ENCODE measurements at places on chromosomes 5 and 9. TPM values are rescaled to one million over a fixed set of nuclear protein-coding genes. Genes with fewer than 3 reads are reported as not detected.

GRCh38 chr9:28853477-28853876, 1280.2 kb upstream of the C9orf72 start:
- no peak overlapping the region for H3K27ac ChIP-seq
- H3K36me3 ChIP-seq, result no peaks in the 10 kb centered on the region
- no peaks in the 10 kb centered on the region for H3K27me3 ChIP-seq
- H3K4me3 ChIP-seq, result no peak overlapping the region
- H3K4me1 ChIP-seq, result no peaks in the 10 kb centered on the region

- H3K36me3 ChIP-seq, result no peaks in the 10 kb centered on the region
- H3K27me3 ChIP-seq, result no peaks in the 10 kb centered on the region
- H3K4me3 ChIP-seq, result no peak overlapping the region
These were observed 122.9 kb downstream of the CAVIN4 start for GRCh38 chr9:100700689-100701318.

GRCh38 chr5:3155046-3155445, 403.6 kb upstream of the IRX2 start:
- H3K36me3 ChIP-seq, result no peaks in the 10 kb centered on the region
- H3K4me1 ChIP-seq, result no peaks in the 10 kb centered on the region
- DNase-seq, result no peak
- no peaks in the 10 kb centered on the region for H3K27me3 ChIP-seq
- H3K4me3 ChIP-seq, result no peak overlapping the region
- H3K27ac ChIP-seq, result no peak overlapping the region

DNA sequence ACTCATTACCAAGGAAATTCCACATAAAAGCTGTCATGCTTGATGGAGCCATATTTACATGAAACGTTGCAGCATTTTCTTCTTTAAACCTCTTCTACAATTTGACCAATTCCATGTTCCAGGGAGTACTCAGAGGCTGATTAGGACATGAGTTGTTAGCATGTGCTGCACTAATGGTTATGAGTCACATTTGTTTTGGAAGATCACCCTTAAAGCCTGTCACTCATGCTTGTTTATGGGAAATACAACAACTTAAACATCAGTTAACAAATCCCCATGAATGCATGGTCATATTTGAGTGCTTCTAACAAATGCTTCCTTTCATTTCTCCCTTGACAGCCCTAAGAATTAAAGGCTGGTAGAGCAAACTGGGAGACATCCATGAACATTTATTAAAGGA, 156.1 kb downstream of the GHR start:
- no peak overlapping the region for H3K4me3 ChIP-seq
- H3K36me3 ChIP-seq, result no peaks in the 10 kb centered on the region
- peaks cover 1% of the 10 kb centered on the region for H3K4me1 ChIP-seq
- no peak for DNase-seq
- no peak overlapping the region for H3K27ac ChIP-seq
- H3K27me3 ChIP-seq, result no peaks in the 10 kb centered on the region

- no peaks in the 10 kb centered on the region for H3K36me3 ChIP-seq
- DNase-seq, result no peak
- no peaks in the 10 kb centered on the region for H3K27me3 ChIP-seq
- H3K27ac ChIP-seq, result no peak overlapping the region
These were observed 651.5 kb upstream of the RIOK2 start for GRCh38 chr5:97834561-97834960.

DNA sequence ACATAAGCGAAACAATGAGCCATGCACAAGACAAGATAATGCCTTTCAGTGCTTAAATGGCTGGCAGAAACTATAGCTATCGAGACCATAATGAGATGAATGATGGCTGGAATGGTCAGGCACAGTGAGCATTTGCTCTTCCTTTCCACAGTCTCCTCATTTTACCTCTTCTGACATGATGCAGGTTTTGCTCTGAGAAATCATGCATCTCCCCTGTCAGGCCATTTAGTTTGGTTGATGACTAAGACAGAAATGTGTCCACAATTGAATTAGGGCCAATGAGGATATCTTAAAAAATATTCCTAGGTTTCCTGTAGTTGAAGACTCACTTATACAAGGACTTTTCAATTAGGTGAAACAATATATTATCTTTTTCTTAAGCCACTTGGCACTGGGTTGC, 475.1 kb downstream of the TMEM232 start:
- no peak overlapping the region for H3K4me3 ChIP-seq
- H3K27ac ChIP-seq, result no peak overlapping the region
- no peaks in the 10 kb centered on the region for H3K4me1 ChIP-seq
- no peaks in the 10 kb centered on the region for H3K27me3 ChIP-seq
- no peaks in the 10 kb centered on the region for H3K36me3 ChIP-seq
- DNase-seq, result no peak

DNA sequence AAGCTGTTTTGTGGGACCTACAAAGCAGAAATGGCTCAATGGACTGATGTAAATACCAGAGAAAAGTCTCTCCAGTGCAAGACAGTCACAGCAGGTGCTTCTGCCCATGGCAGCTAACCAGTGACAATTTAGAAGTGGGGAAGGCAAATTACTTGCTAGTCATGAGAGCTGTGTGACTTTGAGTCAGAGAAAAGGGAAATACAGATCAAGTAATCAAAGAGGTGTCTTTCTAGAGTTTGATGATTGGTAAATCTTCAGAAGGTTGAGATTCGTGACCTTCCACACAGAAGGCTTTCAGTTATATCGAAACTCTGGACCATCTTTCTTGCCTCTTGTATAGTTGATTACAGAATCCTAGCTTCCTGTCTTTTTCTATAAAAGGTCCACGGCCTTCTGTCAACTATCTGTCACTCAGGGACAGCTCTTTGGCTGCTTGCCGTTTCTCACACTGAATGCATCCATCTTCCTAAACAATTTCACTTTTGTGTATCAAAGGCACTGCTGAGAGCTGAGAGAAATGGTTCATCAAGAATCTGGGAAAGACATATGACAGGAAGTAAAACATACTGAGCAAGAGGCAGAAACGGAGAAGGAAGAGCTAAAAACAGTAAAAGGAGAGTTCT, 993.9 kb upstream of the ACO1 start:
- no peak for DNase-seq
- no peak overlapping the region for H3K27ac ChIP-seq
- no peaks in the 10 kb centered on the region for H3K4me1 ChIP-seq
- no peaks in the 10 kb centered on the region for H3K27me3 ChIP-seq
- H3K4me3 ChIP-seq, result no peak overlapping the region

GRCh38 chr5:16916262-16916878, 19.7 kb downstream of the MYO10 start:
- H3K4me1 ChIP-seq, result peaks cover 28% of the 10 kb centered on the region
- no peak for DNase-seq
- no peak overlapping the region for H3K27ac ChIP-seq
- H3K36me3 ChIP-seq, result no peaks in the 10 kb centered on the region
- no peak overlapping the region for H3K4me3 ChIP-seq

PKN3 gene
- total RNA-seq, result 5.0 TPM

SLC34A3 gene
- total RNA-seq, result not detected

GLRA1 gene
- not detected for total RNA-seq

TRPM6 gene
- total RNA-seq, result 0.32 TPM

PCDHB10 gene
- total RNA-seq, result 2.9 TPM

PCDHGA4 gene
- total RNA-seq, result 6.6 TPM

C5orf52 gene
- not detected for total RNA-seq

Measured in ovary (tissue), 10 donors.